Stimulated activated CD4-positive, alpha-beta T cell treated with anti-CD3 and anti-CD28 coated beads, TNF-alpha, amount 100 ng/mL, for 4 hours (primary cell): ENCODE measurements at places on chromosomes 7 and 10.

GRCh38 chr7:129225206-129225930 lies 538 bp downstream of the AHCYL2 start:
- DNase-seq, result peak; percentile 29

DNA sequence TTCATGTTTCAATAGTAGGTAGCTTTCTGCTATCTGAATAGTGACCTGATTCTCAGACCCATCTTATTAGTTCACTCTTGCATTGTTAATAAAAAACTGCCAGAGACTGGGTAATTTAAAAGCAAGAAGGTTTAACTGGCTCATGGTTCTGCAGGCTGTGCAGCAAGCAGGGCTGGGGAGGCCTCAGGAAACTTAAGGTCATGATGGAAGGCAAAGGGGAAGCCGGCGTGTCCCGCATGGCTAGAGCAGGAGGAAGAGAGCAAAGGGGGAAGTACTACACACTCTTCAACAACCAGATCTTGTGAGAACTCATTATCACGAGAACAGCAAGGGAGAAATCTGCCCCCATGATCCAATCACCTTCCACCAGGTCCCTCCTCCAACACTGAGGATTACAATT lies 185.2 kb upstream of the PITRM1 start:
- DNase-seq, result no peak

DNA sequence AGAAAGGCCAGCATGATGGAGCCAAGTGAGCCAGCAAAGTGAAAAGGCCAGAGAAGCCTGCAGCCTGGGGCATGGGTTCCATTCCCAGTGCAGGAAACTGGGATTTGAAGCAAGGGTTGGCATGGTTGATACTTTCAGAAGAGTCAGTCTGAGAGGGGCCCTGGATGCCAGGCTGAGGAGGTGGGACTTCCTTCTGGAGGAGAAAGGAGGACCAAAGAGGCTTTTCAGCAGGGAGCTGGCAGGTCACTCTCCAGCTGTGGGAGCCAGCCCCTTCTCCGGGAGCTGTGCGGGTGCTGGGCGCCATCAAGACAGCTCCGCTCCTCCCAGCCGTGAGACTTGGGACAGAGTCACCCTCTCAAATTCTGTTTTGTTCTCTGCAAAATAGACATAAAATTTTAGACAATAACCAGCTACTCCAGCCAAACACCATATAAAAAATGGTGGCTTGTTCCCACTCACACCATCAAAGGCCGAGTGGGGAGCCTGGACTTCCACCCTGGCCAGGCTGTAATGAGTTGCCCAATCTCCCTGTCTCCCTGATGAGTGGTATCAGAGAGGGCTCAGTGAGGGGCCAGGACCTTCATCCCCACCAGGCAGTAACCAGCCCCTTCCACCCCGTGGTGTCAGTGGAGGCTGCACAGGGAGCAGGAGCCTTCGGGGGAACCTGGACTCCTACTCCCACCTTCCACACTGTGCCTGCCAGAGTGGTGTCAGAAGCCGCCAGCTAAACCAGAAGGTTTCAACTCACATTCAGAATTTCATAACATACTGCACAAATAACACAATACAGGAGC lies 133.6 kb upstream of the RET start:
- DNase-seq, result no peak

DNA sequence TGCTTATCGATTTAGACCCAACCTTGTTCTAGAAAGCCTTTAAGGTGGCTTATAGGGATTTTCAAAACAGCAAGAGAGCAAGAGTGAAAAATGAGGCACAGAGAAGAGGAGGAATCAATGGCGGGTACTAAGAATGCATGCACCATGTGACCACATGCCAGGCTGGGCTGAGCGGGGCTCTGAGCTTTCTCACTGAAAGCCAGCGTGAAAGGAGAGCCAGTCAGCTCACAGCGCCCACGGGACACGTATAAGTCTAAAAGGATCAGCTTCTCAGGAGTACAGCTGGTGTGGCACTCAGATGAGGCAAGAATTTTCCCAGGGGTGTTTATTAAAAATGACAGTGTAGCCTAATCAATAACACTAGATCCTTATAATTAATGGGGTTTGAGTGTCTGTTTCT lies 114.3 kb downstream of the SLIT1 start:
- DNase-seq, result no peak

DNA sequence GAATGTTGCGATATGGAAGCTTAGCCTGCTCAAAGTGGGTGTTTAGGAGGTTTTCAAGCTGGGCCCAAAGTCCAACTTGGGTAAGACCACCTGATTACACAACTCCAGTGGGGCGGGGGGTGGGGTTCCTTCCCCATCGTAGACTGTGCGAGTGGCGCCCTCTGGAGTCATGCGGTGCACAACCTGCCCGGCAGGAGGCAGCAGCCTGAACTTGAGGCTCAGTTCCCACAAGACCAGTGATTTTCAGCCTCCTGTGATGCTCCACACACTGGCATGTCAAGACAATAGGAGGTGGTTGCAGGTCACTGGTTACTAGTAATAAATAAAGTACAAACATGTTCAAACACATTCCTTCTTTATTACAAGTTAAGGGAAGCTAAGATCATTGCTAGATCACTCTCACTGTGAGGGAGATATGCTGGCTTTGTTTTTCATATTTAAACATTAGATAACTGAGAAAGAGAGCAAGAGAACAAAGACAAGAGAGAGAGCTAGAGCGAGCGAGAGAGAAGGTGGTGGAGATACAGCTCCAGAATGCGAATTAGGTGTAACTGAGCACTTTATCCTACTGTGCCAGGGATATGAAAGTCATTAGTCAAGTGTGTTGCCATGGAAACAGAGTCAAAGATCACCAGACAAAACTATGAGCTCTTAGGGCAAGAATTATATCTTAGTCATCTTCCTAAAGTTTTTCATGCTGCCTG lies 97.4 kb upstream of the BMPER start:
- no peak for DNase-seq

- no peak for DNase-seq
Measured at GRCh38 chr10:61586829-61587228, 75.9 kb upstream of the CABCOCO1 start.

- DNase-seq, result no peak
Measured at GRCh38 chr10:125859128-125859817, 21.8 kb downstream of the DHX32 start.

GRCh38 chr7:66737667-66738066 lies 2.9 kb upstream of the RABGEF1 start:
- DNase-seq, result no peak

GRCh38 chr7:28018020-28018419 lies 162.6 kb downstream of the JAZF1 start:
- DNase-seq, result no peak

DNA sequence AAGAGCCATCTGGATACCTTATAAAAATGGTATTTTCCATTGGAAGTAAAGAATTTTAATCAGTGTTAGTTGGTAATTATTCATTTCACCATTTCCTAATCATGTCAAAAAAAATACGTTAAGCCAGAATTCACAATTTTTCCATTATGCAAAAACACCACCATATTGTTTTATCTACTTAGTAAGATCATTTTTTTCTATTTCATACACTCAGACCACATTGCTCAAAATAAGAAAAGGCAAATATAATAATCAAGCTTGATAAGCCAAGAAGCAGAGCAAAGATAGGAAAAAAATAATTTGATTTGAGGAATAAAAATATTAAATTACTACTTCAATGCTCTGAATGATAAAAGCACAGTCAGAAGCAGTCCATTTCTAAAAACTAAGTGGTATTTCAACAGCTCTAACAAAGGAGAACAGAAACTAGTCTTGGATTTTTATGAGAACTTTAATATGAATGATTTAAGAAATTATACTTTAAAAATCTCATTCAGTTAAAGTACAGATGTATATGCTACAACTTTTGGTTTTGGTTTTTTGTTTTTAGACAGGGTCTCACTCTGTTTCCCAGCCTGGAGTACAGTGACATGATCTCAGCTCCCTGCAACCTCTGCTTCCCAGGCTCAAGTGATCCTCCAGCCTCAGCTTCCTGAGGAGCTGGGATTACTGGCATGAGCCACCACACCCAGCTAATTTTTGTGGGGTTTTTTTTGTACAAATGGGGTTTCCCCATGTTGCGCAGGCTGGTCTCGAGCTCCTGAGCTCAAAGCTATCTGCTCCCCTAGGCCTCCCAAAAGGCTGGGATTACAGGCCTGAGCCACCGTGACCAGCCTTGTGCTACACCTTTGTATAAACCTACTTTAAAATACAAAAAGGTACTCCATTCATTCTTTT lies 46.6 kb downstream of the LRRN3 start:
- DNase-seq, result no peak

GRCh38 chr10:29482591-29483431 lies 152.0 kb downstream of the SVIL start:
- no peak for DNase-seq

GRCh38 chr10:44908936-44909630 lies 2.1 kb upstream of the TMEM72 start:
- no peak for DNase-seq

GRCh38 chr7:151311294-151311864 lies 30.2 kb upstream of the NUB1 start:
- DNase-seq, result no peak

- DNase-seq, result no peak
Measured at GRCh38 chr7:15308821-15309220, 253.0 kb downstream of the AGMO start.

DNA sequence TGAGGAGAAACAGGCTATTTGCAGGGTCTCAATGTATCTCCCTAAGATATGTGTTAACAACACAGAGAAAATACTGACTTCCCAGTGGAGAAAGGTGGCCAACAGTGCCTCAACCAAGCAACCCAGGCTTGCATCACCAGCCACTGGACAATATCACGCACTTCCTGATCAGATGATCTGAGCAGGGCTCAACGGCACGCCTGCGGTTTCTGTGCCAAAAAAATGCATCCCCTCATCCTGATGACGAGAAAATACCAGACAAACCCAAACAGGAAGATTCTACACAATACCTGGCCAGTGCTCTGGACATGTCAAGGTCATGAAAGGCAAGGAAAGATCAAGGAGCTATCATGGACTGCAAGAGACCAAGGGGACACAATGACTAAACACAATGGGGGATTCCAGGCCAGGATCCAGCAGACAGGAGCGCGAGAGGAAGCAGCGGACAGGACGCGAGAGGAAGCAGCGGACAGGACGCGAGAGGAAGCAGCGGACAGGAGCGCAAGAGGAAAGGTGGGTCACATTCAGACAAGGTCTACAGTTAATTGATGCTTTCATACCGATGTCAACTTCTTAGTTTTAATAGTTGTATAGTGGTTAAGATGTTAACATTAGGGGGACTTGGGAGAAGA lies 51.1 kb downstream of the GNA12 start:
- no peak for DNase-seq

GRCh38 chr7:118626739-118627138 lies 402.2 kb downstream of the ANKRD7 start:
- DNase-seq, result no peak

DNA sequence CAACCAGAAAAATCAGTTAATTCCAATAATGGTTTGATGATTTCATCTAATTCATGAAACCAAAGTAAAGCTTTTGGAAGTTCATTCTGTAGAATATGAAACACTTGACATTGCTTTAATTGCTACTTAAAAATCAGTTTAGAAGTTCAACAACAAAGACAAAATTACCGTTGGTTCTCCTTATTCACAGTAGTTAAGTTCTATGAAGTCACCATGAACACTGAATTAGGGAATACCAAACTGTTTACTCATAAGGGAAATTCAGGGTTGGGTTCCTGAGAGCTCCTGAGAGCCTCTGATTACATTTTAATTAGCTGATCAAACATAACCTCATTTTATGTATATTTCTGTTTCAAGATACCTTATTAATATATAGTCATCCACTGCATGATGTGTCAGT lies 46.2 kb downstream of the ZNF438 start:
- no peak for DNase-seq

GRCh38 chr7:92590711-92591310 lies 621 bp upstream of the FAM133B start:
- no peak for DNase-seq

DNA sequence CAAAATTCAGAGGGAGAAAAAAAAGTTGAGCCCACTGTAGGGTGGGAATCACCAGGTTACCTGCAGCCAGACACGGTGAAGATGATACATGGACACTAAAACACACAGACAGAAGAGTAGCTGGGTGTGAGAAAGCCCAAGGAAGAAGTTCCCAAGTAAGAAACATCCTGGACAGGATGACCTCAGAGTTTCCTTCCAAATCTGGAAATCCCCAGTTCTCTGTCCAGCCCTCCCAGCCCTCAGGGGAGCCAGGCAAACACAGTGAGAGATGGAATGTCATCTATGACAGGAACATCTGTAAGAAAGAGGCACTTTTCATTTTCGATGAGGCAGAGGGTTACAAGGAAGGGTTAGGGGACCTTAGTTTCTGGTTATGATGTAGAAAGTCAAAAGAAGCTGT lies 125.1 kb upstream of the LYZL1 start:
- DNase-seq, result no peak

DNA sequence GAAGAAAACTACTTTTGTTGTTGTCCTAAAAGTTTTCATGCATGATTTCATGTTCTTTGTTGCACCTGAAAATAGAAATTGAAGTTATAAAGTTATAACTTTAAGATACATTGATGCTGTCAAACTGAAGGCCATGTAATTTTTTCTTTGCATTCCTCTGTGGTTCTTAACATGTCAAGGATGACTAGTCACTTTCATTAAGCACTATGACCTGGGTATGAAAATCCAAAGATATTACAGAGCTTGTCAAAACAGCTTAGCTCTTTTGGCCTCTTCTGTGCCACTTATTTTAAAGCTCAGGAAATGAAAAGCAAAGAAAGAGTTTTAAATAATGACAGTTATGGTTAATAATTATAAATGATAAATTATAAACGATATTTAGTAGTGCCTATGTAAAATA lies 241.6 kb upstream of the CACNA2D1 start:
- DNase-seq, result no peak

GRCh38 chr7:151338809-151339208 lies 2.8 kb upstream of the NUB1 start:
- DNase-seq, result no peak

DNA sequence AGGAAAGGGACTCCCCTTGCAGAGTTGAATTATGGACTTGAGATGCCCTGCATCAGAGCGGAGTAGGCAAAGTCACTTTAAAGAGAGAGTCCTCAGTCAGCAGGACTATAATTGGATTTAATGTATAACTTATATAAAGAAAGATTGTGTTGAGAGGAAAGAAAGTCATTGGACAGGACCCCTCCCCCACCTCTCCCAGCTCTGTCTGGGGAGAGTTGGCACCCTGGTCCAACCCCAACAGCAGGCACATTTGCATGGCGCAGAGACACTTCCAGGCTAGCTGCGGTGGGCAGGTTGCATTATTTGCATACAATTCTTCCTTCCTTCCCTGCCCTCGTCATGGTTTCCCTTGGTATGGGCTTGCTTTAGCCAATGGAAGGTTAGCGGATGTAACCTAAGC lies 46.1 kb upstream of the NPTX2 start:
- no peak for DNase-seq

- no peak for DNase-seq
Measured at GRCh38 chr7:99061001-99061776, 82.7 kb downstream of the SMURF1 start.

DNA sequence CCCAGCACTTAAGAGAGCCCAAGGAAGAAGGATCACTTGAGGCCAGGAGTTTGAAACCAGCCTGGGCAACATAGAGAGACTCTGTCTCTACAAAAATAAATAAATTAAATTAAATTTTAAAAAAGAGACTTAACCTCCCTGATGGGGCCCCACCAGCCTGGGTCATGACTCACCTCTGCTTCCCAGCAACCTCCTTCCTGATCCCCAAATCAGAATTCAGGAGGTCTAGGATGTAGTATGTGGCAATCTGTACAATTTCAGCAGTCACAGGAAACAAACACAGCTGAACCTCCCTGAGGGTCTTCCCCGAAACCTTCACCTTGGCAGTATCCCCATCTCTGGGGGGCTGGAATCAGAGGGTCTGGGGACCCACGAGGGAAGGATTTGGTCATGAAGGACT lies 9.7 kb upstream of the PPP1R35 start:
- DNase-seq, result no peak

- DNase-seq, result no peak
Measured at GRCh38 chr7:44733708-44734481, 14.8 kb upstream of the ZMIZ2 start.

- no peak for DNase-seq
Measured at GRCh38 chr7:111103678-111104274, 12.8 kb downstream of the LRRN3 start.
